Central memory CD4-positive, alpha-beta T cell (primary cell): ENCODE measurements at places on chromosomes 4 and X.

DNA sequence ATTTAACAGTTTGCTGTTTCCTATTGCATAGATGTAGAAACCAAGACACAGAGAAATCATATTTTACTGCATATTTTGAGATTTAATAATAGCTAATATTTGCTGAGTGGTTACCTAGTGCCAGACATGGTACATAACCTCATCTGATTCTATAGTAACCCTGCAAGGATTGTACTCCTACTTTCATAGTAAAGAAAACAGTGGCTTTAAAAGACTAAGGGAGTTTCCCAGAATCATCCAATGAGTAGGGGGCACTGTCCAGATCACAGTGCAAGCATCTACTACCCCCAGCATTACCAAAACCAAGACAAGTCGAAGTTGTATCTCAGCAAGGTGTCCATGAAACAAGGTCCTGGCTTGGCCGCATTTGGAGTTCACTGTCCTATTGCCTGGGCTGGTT, 224.5 kb upstream of the TENM3 start:
- no peak for DNase-seq

DNA sequence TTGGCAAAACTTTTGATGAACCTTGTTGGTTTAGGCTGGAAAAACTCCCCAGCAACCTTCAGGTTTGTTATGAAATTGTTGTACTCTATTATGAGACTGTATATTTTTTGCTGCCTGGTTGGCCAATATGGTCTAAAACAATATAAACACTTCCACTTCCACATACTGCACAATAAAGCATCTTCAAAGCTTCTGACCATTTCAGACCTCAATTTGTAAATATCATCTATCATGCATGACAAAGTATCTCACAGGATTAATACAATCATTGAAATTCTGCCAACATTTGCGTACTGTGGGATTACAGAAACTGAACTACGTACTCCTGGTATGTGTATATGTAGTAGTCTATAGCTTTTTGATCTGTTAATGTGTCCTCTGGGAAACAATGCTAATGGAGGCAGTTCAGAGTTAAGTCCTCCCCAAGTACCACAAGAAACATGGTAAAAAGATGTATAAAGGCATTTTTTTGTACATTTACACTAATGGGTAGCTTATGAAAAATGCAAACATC, 40.4 kb downstream of the GPC4 start:
- DNase-seq, result no peak

GRCh38 chr4:52425751-52426326, 233.3 kb downstream of the USP46 start:
- no peak for DNase-seq

DNA sequence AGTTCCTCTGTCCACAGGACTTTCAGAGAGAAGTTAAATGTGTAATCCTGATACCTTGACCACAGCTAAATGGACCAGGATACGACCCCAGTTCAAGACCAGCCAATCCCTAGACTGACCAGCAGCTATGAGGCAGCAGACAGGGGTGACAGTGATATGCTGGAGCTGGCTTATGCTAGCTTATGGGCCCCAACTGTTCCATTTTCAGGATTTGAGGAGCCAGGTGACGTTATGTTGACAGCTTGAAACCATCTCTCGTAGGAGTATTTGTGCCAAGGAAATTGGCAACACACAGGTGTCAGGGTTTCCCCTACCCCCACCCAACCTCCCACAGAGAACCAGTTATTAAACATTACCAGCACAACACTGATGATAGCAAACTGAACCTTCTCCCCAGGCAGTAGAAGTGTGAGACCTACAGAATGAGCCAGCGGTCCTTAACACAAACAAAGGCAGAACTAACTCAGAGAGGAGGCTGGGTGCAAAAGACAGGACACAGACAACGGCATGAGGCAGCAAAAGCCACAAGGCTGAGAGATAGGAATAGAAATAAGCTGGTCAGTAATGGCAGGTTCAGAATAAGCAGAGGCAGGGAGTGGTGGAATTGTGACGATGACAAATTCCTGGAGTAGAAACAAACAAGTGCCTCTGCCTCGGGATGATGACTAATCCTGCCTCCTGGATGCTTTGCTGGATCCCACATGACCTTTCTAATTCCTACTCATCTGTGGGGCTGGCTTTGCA, 85.6 kb upstream of the CPEB2 start:
- DNase-seq, result no peak
